ENCODE measurements at places on chromosomes 12 and 14.

- no peak for DNase-seq
These were observed 130.8 kb upstream of the BMP4 start for GRCh38 chr14:54087376-54087775.

GRCh38 chr14:61696753-61697318, 1.5 kb downstream of the HIF1A start:
- DNase-seq = no peak

- no peak for DNase-seq
These were observed 426.2 kb downstream of the ZFP36L1 start for GRCh38 chr14:68366656-68367055.

DNA sequence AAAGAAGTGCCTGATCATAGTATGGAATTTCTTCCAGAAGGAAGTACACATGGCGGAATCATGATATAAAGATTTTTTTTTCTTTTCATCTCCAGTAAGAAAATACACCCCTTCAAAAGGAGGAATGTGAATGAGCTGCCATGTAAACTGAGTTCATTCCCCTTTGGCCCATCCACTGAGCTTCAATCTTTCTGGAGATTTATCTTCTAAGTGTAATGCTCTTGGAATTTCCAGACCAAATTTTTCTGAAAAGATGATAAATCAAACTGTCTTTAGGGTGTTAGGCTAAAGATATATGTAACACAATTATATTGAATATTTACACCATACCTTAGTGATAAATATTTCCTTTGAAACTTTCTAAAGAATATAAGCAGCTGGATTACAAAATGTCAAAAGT, 5.2 kb downstream of the DCN start:
- DNase-seq = no peak

- no peak for DNase-seq
These were observed 64.8 kb upstream of the PSMC1 start for GRCh38 chr14:90191585-90191984.

- DNase-seq = no peak
These were observed 939.5 kb downstream of the SLC16A7 start for GRCh38 chr12:60535363-60535762.

- no peak for DNase-seq
These were observed 219.5 kb upstream of the TMEM132C start for GRCh38 chr12:128047266-128048060.

DNA sequence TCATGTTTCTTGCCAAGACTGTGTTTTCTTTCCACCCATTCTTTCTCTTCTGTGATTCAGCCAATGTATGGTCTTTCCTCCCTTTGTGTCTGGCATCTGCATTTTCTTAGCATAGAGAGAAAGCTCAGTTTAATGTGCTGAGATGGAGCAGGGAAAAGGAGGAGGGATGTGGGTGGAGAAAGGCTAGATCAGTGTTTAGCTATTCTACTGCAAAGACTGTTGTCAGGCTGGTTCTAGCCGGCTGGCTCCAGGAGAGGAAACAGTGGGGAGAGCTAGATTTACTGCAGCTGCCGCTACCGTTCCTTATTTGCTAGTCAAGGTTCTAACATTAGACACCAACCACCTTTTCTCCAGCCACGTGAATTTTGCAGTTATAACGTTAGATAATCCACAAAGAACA, 5.2 kb upstream of the RIMKLB start:
- DNase-seq = peak; percentile 15

- DNase-seq = no peak
These were observed 401.7 kb downstream of the DPF3 start for GRCh38 chr14:72492196-72492595.

DNA sequence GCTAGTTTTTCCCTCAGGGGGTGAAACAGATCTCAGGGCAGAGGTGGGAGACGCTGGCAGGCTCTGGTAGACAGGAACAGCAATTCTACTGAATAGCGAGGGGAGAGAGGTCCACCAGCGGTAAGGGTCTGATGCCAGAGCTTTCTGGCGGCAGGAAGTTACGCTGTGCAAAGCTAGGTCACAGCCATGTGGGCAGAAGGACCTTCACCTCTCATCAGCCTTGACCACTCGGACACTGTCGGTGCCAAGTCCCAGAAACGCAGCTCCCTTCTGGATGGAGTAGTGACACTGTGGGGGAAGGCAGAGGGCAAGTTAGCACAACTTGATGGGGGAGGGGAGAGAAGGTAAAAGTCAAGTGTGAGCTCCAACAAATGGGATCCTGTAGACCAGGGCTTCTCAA, 10.3 kb upstream of the ZNF740 start:
- no peak for DNase-seq

DNA sequence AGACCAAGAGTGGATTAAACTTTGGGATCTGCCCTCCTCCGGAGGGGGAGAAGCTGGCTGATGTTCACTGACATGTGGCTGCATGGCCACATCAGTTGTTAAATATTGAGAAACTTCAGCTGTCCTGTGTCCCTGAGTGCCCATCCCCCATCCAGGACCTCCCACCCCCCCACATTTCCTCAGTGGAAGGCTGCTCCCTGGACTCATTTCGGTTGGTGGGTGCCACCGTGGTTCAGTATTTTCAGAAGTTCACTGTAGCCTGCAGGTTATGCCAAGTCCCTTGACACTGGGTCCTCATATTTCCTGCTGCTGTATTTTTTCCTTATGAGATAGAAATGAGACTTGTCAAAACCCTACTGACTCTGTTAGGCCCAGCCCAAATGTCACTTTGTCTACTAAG, 302.4 kb downstream of the CACNA1C start:
- no peak for DNase-seq

DNA sequence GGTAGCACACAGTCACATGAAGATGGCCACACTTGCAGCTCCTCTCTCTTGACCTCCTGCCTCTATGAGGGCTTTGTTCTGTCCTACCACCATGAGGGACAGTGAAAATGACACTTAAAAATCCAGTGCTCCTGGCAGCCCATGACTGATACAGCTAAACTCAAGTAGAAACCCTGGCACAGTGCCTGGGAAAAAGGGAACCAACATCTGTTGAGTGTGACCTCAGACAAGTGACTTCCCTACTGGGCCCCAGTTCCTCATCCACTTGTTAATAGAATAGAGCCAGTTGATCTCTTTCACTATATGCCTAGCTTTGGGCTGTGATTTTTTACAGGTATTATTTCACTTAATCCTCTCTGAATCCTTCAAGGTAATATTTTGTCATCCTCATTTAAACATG, 4.8 kb downstream of the GUCY2C start:
- peak; percentile 3 for DNase-seq

DNA sequence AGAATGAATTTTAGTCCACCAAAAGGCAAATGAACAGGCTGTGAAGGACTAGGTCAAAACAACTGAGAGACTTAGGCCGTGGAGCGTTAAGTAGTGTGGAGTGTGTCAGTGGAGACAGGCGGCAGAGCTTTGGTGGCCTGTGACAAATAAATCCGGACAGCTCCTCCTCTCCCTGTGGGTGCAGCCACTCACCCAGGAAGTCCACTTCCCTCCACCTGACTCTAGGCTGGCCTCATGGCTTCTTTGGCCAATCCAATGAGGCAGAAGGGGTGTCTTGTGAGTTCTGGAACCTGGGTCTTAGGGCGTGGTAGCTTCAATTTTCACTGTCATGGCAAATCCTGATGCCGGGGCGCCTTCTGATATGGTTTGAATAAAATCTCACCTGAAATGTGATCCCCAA, 180.9 kb upstream of the C14orf180 start:
- no peak for DNase-seq

DNA sequence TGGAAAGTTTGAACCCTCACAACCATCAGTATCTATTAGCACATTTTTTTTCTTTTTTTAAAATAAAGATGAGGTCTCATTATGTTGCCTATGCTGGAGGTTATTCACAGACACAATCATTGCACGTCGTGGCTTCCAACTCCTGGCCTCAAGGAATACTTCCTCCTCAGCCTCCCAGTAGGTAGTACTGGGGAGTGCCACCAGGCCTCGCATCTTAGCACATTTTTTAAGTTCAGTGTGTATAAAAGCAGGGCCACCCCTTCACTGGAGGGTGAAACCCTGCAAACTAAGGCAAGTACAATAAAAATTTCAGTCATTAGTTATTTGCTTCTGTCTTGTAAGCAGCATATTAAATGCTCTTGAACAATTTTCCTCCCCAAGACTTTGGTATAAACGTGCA, 114.2 kb upstream of the SINHCAF start:
- no peak for DNase-seq

DNA sequence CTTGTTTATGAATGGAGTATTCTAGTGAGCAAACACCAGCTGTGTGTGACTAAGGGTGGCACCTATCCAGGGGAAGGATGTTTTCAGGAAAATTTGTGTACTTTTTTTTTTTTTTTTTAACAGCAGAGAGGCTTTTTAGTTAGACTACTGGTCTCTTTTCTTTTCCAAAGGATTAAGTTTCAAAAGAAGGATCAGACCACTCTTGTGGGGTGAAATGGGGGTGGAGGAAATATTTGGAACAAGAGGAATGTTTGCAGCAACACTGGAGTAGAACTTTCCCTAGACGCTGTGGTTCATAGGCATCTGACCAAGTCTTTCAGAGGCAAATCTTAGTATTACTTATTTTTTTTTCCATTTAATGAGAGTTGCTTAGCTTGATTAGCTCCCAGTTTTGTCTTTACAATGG, 21.1 kb downstream of the NUBPL start:
- DNase-seq = peak; percentile 65

- DNase-seq = peak; percentile 80
These were observed 26.8 kb upstream of the DAAM1 start for GRCh38 chr14:59161561-59162175.

DNA sequence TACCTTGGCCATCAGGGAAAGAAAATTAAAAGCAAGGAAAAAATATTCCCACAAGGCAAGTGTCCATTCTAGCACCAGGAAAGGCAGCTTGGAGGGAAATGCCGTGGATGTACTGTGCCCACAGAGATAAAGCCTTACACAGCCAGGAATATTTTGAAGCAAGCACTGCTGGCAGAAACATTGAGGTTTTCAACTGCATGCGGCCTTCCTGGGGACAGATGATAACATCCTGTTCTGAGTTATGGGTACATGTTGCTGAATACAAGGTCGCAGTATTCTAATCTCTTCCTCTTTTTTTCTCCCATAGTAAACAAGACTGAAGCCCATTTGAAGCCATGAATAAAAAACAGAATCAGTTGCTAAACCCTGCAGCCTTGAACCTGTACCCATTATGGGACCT, 197.1 kb downstream of the BTG1 start:
- DNase-seq = no peak

- DNase-seq = no peak
These were observed 1.8 kb downstream of the TRAF3 start for GRCh38 chr14:102779084-102779462.

- no peak for DNase-seq
These were observed 10.1 kb downstream of the PTGDR start for GRCh38 chr14:52277552-52277951.

DNA sequence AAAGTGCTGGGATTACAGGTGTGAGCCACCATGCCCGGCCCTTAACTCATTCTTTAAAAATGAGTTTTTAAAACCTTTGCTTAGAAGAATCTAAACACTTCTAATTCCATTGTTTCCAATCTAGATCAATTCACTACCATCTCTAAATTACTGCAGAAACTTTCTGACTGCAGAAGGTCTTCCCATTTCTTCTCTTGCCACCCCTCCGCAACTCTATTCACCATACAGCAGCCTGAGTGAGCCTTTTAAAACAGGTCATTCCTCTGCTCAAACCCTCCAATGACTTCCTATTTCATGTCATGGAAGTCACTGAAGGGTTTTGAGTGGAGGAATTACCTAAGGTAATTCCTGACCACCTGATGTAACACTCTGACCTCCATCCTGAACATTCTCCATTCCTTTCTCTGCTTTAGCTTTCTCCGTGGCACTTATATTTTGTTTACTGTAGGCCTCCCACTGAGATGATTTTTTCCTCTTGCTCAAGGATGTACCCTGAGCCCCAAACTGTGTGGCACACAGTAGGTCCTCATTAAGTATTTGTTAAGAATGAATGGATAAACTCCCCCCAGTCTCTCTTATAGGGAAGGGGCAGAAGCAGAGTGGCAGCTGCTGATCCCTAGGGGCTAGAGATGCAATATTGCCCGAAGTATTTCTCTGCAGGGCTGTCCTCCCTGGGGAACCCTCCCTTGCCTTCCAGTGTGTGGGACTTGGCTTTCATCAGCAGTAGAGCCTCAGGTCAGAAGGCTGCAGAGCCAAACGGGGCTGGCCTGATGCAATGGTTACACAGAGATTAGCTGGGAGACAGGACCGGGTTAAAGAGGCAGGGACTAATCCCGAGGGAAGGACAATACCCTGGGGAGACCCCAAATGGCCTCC, 1.2 kb downstream of the DDIT3 start:
- DNase-seq = peak; percentile 62

GRCh38 chr12:19938031-19938430, 430.3 kb upstream of the PDE3A start:
- no peak for DNase-seq

GRCh38 chr12:66242311-66242710, 53.3 kb downstream of the IRAK3 start:
- DNase-seq = no peak

DNA sequence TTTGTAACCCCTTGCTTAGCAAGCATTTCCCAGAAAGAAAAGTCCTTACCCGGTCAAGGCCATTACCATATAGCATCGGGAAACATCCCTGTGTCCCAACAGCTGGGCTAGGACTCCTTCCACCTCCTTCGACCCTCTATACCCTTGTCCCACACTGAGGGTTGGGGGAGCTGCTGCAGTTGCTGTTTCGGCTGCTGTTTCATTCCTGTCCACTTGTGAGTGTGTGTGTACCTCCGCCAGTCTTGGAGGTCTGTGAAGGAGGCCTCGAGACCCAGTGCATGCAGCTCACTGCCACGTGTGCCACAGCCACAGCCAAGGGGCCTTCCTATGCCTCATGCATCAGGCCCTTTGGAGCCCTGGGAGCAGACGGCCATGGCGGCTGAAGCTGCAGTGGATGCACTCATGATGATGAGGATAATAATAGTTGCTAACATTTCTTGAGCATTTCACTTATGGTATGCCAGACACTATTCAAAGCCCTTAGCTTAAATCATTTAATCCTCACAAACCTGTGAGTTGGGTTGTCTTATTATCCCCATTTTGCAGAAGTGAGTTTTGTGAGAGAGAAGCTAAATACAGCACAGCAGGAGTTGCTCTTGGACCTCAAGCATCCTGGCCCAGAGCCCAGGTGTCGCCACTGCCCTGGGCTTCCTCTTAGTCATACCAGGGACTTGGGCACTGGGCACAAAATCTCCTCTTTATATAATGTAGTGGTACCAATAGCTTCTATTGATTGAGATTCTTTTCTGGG, 156.5 kb downstream of the PRKCH start:
- DNase-seq = peak; percentile 55

- peak; percentile 44 for DNase-seq
These were observed 60.7 kb downstream of the SLC6A12 start for GRCh38 chr12:153080-153746.

Data from fibroblast of mammary gland (primary cell).